ENCODE measurements at places on chromosomes 12 and 14.
A peak's percentile ranks its signal among the peaks of the same experiment; 100 is the strongest.

GRCh38 chr12:88299567-88300101 is 157.5 kb downstream of the TMTC3 start:
- no peak for DNase-seq

GRCh38 chr12:98456576-98457573 is 58.5 kb upstream of the TMPO start:
- peak; percentile 5 for DNase-seq

- DNase-seq, result no peak
Measured at GRCh38 chr12:118830296-118830695, 151.0 kb upstream of the SRRM4 start.

GRCh38 chr12:57370072-57370471 is 60.8 kb downstream of the R3HDM2 start:
- DNase-seq, result no peak

- no peak for DNase-seq
Measured at GRCh38 chr14:99931308-99931707, 133.9 kb upstream of the EVL start.

DNA sequence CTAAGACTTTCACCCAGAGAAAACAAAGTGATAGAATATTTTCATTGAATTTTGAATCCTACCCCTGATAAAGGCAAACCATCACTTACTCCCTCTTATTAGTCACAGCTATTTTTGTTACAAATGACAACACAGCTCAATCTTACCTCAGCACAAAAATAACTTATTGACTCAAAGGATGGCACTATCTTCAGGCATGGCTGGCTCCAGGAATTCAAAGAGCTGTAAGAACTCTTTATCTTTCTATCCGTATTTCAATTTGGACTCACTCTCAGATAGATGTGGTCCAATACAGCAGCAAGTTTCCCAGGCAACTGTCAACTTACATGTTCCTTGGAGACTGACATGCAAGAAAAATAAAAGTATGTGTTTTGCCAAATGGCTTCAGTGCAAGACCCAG is 709.4 kb upstream of the MDGA2 start:
- DNase-seq, result no peak

- DNase-seq, result no peak
Measured at GRCh38 chr14:57199921-57200320, 68.8 kb downstream of the EXOC5 start.

GRCh38 chr12:46065412-46066166 is 75.2 kb upstream of the SCAF11 start:
- DNase-seq, result no peak

DNA sequence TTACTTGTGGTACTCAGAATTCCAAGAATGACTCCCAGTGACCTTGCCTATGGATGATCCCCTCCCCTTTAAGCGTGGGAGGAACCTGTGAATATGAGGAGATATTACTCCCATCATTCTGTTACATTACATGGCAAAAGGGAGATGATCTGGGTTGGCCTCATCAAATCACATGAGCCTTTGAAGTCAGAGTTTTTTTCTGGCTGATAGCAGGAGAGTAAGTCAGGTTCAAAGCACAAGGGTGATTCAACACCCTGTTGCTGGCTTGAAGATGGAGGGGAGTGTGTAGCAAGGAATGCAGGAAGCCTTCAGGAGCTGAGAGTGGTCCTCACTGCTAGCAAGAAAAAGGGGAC is 9.1 kb upstream of the MDM2 start:
- DNase-seq, result no peak

GRCh38 chr12:45098766-45099165 is 47.9 kb upstream of the DBX2 start:
- DNase-seq, result no peak

All from activated CD8-positive, alpha-beta memory T cell treated with anti-CD3 and anti-CD28 coated beads for 1 hour (primary cell).